ENCODE measurements at places on chromosomes 4 and X. TPM values are rescaled to one million over a fixed set of nuclear protein-coding genes. Genes with fewer than 3 reads are reported as not detected.

GRCh38 chr4:119615068-119615719 lies 13.4 kb downstream of the PDE5A start:
- DNase-seq, result no peak

The MUC7 gene
- total RNA-seq, result not detected

DNA sequence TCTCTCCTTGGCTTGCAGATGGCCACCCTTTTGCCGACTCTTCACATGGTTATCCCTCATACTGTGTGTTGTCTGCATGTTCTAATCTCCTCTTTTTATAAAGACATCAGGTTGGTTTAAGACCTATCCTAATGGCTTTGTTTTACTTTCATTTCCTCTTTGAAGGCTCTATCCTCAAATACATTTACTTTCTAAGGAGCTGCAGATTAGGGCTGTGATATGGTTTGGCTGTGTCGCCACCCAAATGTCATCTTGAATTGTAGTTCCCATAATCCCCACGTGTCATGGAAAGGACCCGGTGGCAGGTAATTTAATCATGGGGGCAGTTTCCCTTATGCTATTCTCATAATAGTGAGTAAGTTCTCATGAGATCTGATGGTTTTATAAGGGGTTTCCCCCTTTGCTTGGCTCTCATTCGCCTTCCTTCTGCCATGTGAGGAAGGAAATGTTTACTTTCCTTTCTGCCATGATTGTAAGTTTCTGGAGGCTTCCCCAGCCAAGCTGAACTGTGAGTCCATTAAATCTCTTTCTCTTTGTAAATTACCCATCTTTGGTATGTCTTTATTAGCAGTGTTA lies 204.5 kb downstream of the RELL1 start:
- no peak for DNase-seq

The GRID2 gene
- not detected for total RNA-seq

DNA sequence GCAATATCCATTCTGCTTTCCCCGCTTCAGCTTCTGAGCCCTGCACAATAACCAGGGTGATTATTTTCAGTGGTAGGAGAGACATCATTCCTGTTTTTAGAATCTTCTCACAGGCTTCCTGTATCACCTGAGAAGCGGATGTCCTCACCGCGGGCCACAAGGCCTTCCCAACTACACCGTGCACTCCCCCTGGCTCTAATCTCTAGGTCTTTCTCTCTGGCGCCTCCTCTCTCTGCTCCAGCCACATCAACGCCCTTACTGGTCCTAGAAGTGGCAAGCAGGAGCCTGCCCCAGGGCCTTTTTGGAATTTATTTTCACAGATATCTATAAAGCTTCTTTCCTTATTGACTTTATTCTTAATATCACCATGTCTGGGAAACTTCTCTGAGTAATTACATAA lies 675.2 kb upstream of the FRG1 start:
- DNase-seq, result no peak

GRCh38 chrX:79110731-79111130 lies 33.8 kb upstream of the GPR174 start:
- DNase-seq, result no peak

- DNase-seq, result no peak
Observed at GRCh38 chrX:107713203-107713542, 62.4 kb downstream of the TSC22D3 start.

- no peak for DNase-seq
Observed at GRCh38 chr4:78059524-78059889, 2.4 kb downstream of the FRAS1 start.
